Chondrocyte (in vitro differentiated cells): ENCODE measurements at places on chromosomes 5 and 9. TPM values are rescaled to one million over a fixed set of nuclear protein-coding genes. Genes with fewer than 3 reads are reported as not detected.

- H3K4me1 ChIP-seq: peaks cover 58% of the 10 kb centered on the region
- no peak for DNase-seq
- H3K27ac ChIP-seq: peak overlapping the region; percentile 89
- H3K36me3 ChIP-seq: peaks cover 4% of the 10 kb centered on the region
- H3K4me3 ChIP-seq: no peak overlapping the region
Measured at GRCh38 chr5:172412724-172413286, 41.5 kb downstream of the SH3PXD2B start.

- no peaks in the 10 kb centered on the region for H3K36me3 ChIP-seq
- H3K27me3 ChIP-seq: no peaks in the 10 kb centered on the region
- peaks cover 54% of the 10 kb centered on the region for H3K4me1 ChIP-seq
- no peak for DNase-seq
- no peak overlapping the region for H3K27ac ChIP-seq
Measured at GRCh38 chr5:57832875-57833274, 350.3 kb upstream of the ACTBL2 start.

- H3K27me3 ChIP-seq: peaks cover 31% of the 10 kb centered on the region
- H3K4me1 ChIP-seq: no peaks in the 10 kb centered on the region
- H3K4me3 ChIP-seq: no peak overlapping the region
- peak; percentile 58 for DNase-seq
- no peak overlapping the region for H3K27ac ChIP-seq
Measured at GRCh38 chr5:139856714-139857113, 61.1 kb downstream of the PSD2 start.

- no peak for DNase-seq
- H3K4me3 ChIP-seq: no peak overlapping the region
- H3K4me1 ChIP-seq: peaks cover 10% of the 10 kb centered on the region
- peaks cover 1% of the 10 kb centered on the region for H3K36me3 ChIP-seq
- no peak overlapping the region for H3K27ac ChIP-seq
Measured at GRCh38 chr5:135008556-135008955, 25.5 kb downstream of the PITX1 start.

GRCh38 chr9:112502175-112502946 is 15.7 kb downstream of the KIAA1958 start:
- no peak overlapping the region for H3K27ac ChIP-seq
- H3K36me3 ChIP-seq: no peaks in the 10 kb centered on the region
- DNase-seq: no peak
- no peak overlapping the region for H3K4me3 ChIP-seq
- H3K27me3 ChIP-seq: no peaks in the 10 kb centered on the region
- peaks cover 3% of the 10 kb centered on the region for H3K4me1 ChIP-seq

DNA sequence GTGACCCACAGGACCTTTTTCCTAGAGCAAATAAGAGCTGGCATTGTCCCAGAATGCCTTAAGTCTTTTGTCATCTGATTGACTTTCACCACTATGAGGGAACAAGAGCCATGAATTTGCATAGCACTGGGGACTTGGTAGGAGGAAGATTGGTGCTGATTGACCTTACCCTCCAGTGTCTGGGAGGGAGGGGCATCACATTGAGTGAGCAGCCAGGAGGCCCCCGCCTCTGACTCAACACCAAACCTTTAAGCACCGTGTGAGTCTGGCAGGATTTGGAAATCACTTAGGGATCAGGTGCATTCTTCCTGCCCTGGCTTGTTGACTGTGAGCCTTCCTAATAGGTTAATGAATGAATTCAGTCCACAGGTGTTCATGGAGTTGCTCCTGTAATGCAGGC is 40.7 kb downstream of the WNK2 start:
- DNase-seq: no peak
- peaks cover 22% of the 10 kb centered on the region for H3K4me1 ChIP-seq
- no peak overlapping the region for H3K4me3 ChIP-seq
- H3K27me3 ChIP-seq: peaks cover 6% of the 10 kb centered on the region
- H3K36me3 ChIP-seq: no peaks in the 10 kb centered on the region
- H3K27ac ChIP-seq: no peak overlapping the region

TTLL11 gene
- total RNA-seq: 7.1 to 12.8 TPM (median 9.1 TPM) in 3 replicates
